Keratinocyte (primary cell): ENCODE measurements at places on chromosomes 12 and 14. TPM values are rescaled to one million over a fixed set of nuclear protein-coding genes. Genes with fewer than 3 reads are reported as not detected.

DNA sequence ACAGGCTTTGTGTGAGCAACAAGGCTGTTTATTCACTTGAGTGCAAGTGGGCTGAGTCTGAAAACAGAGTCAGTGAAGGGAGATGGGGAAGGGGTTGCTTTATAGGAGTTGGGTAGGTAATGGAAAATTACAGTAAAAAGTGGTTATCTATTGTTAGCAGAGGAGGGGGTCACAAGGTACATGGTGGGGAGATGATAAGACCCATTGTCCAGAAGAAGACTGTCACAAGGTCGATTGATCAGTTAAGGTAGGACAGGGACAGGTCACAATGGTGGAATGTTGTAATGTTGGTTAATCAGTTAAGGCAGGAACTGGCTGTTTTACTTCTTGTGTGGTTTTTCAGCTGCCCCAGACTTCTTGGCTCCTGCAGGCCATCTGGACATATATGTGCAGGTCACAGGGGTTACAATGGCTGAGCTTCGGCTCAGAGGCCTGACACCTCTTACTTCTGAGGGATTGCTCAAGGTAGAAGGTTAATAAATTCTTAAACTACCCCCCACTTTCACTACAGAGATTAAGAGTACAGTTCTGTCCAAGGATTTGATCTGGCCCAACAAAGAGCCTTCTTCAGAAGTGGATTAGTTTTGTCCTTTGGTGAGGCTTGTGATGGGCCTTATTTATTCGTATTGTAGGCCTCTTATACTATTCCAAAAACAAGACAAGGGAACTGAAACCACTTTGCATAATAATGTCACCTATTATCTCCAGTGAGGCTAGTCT is 13.8 kb upstream of the DHRS4 start:
- H3K4me3 ChIP-seq = no peak overlapping the region
- no peak overlapping the region for H3K27ac ChIP-seq
- DNase-seq = no peak
- no peaks in the 10 kb centered on the region for H3K27me3 ChIP-seq
- H3K4me1 ChIP-seq = no peaks in the 10 kb centered on the region

DNA sequence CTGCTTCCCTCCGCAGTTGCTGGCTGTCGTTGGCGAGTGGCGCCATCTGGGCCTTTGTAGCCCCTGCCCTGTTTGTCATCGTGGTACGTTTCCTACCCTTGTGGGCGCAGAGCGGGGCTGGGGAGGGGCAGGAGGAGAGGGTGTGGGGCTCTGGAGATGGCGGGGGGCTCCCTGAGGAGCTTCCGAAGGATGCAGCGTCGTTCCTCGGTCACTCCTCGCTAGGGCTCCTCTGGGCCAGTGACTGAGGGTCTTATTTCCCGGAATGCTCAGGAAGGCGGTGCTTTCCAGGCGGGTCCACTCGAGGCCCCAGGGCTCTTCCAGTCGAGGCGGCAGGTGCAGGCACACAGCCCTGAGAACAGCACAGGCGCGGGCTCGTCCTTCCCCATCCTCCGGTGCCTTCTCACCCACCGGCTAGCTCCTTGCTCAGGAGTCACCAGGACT is 167.1 kb downstream of the ADGRD1 start:
- H3K27ac ChIP-seq = no peak overlapping the region
- no peak for DNase-seq
- H3K36me3 ChIP-seq = no peaks in the 10 kb centered on the region
- H3K4me3 ChIP-seq = no peak overlapping the region
- no peaks in the 10 kb centered on the region for H3K4me1 ChIP-seq

- H3K4me3 ChIP-seq = no peak overlapping the region
- H3K36me3 ChIP-seq = no peaks in the 10 kb centered on the region
- no peak for DNase-seq
- no peaks in the 10 kb centered on the region for H3K27me3 ChIP-seq
These were observed 6.3 kb downstream of the GON7 start for GRCh38 chr14:93200553-93200952.

DNA sequence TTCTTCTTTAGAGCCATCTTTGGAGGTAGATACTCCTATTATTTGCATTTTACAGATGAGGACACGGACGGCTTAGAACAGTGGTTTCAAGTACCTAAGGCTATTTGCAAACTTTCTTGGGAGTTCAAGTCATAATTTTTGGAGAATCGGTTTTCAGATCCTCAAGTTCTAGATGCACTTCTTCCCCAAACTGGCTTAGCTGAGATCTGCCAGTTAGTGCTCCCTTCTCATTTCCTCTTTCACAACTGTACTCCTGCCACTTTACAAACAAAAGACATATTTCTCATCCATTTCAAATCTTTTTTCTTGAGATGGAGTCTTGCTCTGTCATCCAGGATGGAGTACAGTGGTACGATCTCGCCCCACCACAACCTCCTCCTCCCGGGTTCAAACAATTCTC is 77.3 kb downstream of the HELB start:
- no peak overlapping the region for H3K4me3 ChIP-seq
- DNase-seq = no peak
- no peak overlapping the region for H3K27ac ChIP-seq
- H3K36me3 ChIP-seq = no peaks in the 10 kb centered on the region
- no peaks in the 10 kb centered on the region for H3K4me1 ChIP-seq
- H3K27me3 ChIP-seq = no peaks in the 10 kb centered on the region

GRCh38 chr14:95275494-95275893 is 44.2 kb downstream of the CLMN start:
- no peaks in the 10 kb centered on the region for H3K27me3 ChIP-seq
- H3K36me3 ChIP-seq = no peaks in the 10 kb centered on the region
- H3K4me1 ChIP-seq = no peaks in the 10 kb centered on the region
- no peak overlapping the region for H3K4me3 ChIP-seq
- H3K27ac ChIP-seq = no peak overlapping the region

DNA sequence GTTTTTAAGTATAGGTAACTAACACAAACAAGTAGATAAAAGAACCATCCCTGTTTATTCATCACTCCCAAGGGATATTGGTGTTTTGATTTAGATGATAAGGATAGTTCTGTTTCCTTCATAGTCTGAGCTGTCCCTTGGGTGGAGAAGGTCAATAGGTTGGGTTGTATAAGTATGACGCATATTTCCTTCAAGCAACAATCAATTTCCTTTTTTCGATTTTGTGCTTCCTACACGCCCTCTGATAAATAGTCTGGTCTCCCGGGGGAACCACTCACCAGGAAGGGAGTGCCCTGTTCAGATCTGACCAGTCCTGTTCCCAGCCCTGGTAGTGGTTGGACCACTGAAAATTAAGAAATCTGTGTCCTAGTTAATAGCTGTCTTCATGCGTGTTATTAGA is 378.8 kb upstream of the FAR2 start:
- no peaks in the 10 kb centered on the region for H3K36me3 ChIP-seq
- no peaks in the 10 kb centered on the region for H3K4me1 ChIP-seq
- no peak overlapping the region for H3K4me3 ChIP-seq
- no peaks in the 10 kb centered on the region for H3K27me3 ChIP-seq
- no peak overlapping the region for H3K27ac ChIP-seq

DNA sequence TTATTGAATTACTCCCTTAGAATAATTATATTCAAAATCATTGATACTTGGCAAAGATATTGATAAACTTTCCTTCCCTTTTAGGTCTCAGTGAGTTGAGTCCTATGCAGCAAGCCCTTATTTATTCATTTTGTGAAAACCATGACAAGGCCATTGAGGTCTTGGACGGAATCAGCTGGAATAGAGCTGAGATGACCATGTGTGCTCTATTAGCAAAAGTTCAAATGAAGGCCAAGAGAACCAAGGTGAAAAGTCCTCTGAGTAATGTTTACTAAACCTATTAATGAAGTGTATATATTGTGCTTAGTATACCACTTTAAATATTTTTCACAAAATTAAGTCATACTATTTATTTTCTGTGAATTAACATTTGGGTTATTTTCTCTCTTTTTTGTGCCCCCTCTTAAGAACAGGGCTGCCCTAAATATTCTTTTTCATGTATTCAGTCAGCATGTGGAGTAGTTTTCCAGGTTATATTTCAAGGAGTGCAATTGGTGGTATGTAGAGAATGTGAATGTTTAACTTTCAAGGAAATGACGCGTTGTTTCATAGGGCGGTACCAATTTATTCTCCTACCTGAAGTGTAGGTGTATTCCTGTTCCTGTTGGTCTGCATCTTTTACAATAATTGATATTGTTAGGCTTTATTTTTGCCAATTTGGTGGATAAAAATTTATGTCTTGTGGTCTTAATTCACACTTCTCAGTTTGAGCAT is 201.4 kb downstream of the TTC6 start:
- no peak overlapping the region for H3K27ac ChIP-seq
- H3K36me3 ChIP-seq = no peaks in the 10 kb centered on the region
- H3K27me3 ChIP-seq = no peaks in the 10 kb centered on the region
- H3K4me1 ChIP-seq = no peaks in the 10 kb centered on the region
- DNase-seq = no peak
- no peak overlapping the region for H3K4me3 ChIP-seq

- H3K27me3 ChIP-seq = no peaks in the 10 kb centered on the region
- no peak overlapping the region for H3K27ac ChIP-seq
- H3K4me3 ChIP-seq = no peak overlapping the region
- no peak for DNase-seq
- H3K36me3 ChIP-seq = no peaks in the 10 kb centered on the region
These were observed 97.1 kb downstream of the C2CD5 start for GRCh38 chr12:22447223-22447622.

DNA sequence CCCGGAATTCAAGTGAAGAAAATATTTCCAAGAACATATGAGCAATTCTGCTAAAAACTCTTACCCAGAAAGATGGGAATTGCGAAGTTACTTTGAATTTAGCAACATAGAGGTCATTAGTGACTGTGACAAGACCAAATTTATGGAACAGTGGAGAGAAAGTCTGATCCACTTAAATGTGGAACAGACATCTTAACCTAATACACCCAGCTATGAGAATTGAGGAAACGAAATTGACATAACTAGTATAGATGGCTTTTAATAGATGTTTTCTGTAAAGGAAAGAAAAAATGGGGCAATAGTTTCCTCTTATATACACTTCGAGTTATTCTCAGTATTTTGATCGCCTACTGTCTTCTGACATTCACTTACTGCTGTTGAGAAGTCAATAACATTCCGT is 4.6 kb downstream of the OVCH1 start:
- no peak for DNase-seq
- H3K27ac ChIP-seq = no peak overlapping the region
- H3K4me1 ChIP-seq = no peaks in the 10 kb centered on the region

- no peaks in the 10 kb centered on the region for H3K4me1 ChIP-seq
- no peak overlapping the region for H3K27ac ChIP-seq
- H3K36me3 ChIP-seq = no peaks in the 10 kb centered on the region
- H3K4me3 ChIP-seq = no peak overlapping the region
- no peak for DNase-seq
These were observed 1149.0 kb upstream of the USP15 start for GRCh38 chr12:61111218-61111617.

DNA sequence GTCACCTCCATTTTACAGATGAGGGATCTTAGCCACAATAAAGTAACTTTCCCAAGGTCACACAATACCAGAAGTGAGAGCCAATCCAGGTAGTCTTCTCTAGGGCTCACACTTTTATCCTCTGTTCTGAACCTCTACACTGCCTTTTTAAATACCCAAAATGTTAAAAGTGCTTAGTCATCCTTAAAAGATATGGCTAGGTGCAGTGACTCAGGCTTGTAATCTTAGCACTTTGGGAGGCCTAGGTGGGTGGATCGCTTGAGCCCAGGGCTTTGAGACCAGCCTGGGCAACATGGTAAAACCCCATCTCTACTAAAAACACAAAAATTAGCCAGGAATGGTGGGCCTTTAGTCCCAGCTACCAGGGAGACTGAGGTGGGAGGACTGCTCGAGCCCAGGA is 104.1 kb upstream of the PPP4R3A start:
- no peak overlapping the region for H3K27ac ChIP-seq
- peaks cover 5% of the 10 kb centered on the region for H3K4me1 ChIP-seq
- H3K27me3 ChIP-seq = no peaks in the 10 kb centered on the region
- no peaks in the 10 kb centered on the region for H3K36me3 ChIP-seq
- no peak for DNase-seq
- no peak overlapping the region for H3K4me3 ChIP-seq

GRCh38 chr14:101033006-101033405 is 129.5 kb upstream of the RTL1 start:
- H3K27me3 ChIP-seq = no peaks in the 10 kb centered on the region
- no peak overlapping the region for H3K27ac ChIP-seq
- DNase-seq = no peak
- H3K4me1 ChIP-seq = no peaks in the 10 kb centered on the region

DNA sequence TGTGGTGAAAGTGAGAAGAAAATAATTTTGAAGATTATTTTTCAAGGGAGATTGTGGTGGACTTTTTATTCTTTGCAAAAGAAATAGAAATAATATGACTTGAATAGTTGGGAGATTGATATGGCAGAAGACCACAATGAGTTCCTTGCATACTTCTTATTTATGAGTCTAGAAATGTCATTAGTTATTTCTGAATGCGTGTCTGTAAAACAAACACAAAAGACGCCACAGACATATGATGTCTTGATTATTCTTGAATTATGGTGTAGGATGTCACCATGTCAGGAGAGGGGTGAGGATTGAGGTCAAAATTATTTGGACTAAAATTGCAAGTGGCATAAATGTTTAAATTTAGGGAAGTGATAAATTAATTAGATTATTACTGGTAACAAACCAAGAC is 440.7 kb upstream of the PDE3A start:
- H3K27ac ChIP-seq = no peak overlapping the region
- DNase-seq = no peak
- H3K36me3 ChIP-seq = no peaks in the 10 kb centered on the region
- H3K4me3 ChIP-seq = no peak overlapping the region
- no peaks in the 10 kb centered on the region for H3K4me1 ChIP-seq

- no peak overlapping the region for H3K4me3 ChIP-seq
- H3K36me3 ChIP-seq = peaks cover 2% of the 10 kb centered on the region
- H3K27me3 ChIP-seq = no peaks in the 10 kb centered on the region
- no peaks in the 10 kb centered on the region for H3K4me1 ChIP-seq
These were observed 41.2 kb upstream of the CCT2 start for GRCh38 chr12:69544087-69544486.

Gene C12orf54
- polyA plus RNA-seq = 3.3 to 5.3 TPM (median 4.3 TPM) in 3 replicates

Gene WIF1
- polyA plus RNA-seq = not detected in 3 replicates

Gene AGAP2
- 0.13 to 0.18 TPM (median 0.15 TPM) in 3 replicates for polyA plus RNA-seq

Gene PPP1R1A
- polyA plus RNA-seq = not detected in 3 replicates

Gene HELB
- polyA plus RNA-seq = 0.90 to 1.8 TPM (median 1.1 TPM) in 3 replicates

Gene EVL
- 12.0 to 16.2 TPM (median 13.2 TPM) in 3 replicates for polyA plus RNA-seq

Gene PRPH
- 0.05 to 0.11 TPM (median 0.08 TPM) in 3 replicates for polyA plus RNA-seq
